ENCODE measurements at places on chromosomes 11 and 22.

DNA sequence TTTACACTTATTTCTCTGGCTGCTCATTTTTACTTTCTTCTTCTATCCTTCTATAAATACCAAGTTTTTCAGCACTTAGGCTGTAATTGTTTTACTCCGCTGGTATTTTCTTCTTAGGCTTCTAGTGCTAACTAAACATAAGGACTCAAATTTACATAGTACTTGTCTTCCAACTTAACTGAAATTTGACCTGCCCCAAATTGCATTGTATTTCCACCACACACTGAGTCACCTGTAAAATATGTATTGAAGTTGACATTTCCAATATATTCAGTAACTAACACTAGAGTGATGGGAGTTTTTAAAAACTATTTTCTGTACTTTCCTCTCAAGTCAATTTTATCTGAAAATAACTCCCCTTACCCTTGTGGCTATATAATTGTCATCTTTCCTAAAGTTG lies 1794.1 kb upstream of the RAG2 start:
- DNase-seq: no peak

GRCh38 chr11:16296273-16296672 lies 60.1 kb downstream of the SOX6 start:
- DNase-seq: no peak

DNA sequence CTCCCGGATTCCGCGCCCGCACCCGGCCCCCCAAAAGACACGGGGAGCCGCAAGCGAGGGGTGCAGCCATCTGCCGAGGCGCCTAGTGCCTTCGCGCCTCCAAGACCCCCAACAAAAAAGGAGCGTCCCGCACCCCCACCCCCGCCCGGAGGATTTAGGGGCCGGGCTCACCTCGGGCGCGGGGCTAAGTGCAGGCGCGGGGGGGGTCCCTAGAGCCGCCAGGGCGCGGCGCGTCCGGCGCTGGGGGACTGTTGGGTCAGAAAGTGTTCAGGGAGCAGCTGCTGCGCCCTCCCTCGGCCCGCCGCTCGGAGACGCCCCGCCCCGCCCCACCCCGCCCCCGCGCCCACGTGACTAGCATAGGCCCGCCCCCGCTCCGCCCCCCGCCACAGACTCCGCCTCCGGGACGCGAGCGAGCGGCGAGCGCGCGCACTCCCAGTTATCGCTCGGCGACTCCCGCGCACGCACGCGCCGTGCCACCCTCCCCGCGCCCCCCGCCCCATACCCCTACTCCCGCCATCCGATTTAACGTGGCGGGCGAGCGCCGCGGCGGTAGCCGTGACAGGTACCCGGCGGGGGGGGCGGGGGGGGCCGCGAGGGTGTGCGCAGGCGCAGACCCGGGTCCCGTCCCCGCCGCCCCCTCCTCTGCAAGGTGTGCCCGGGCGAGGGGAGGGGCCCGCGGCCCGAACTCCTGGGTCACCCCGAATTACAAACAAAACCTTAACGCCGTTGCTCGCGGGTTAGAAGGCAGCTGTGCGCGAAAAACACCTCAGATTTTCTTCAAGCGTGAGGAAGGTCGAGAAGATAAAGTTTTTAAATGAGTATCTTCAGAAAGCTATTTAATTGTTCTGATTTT lies 56.2 kb downstream of the KCNJ4 start:
- no peak for DNase-seq

GRCh38 chr22:27775087-27775698 lies 26.4 kb downstream of the MN1 start:
- no peak for DNase-seq

DNA sequence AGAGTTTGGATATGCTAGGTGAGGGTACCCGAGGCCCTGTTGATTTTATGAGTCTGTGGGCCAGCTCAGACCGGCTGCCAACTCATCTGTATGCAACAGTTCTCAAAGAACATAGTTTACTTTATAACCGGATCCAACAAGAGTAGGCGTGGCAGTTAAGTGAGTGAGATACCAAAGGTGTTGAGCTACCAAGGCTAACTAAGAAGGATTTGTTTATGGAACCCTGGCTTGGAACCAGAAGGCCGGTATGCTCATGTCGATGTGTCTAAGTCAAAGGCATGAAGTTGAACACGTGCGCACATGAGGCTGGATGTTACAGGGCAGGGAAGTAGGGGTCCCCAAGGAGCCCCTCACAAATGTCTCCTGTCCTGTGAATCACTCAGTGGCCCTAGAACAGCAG lies at the start of gene KCNJ1:
Gene KCNJ1 (minus strand): TSS at position 20 of the 400 bp plus-strand sequence. CDS start 27,053 bp downstream, outside the sequence.
- DNase-seq: no peak

Measured in NCI-H1048 (cell line).